ENCODE measurements at places on chromosomes 13 and 19.
A peak's percentile ranks its signal among the peaks of the same experiment; 100 is the strongest.

GRCh38 chr19:41707871-41708371 lies 505 bp upstream of the CEACAM5 start:
- no peak for DNase-seq

GRCh38 chr19:33988601-33989000 lies 183.7 kb upstream of the LSM14A start:
- no peak for DNase-seq

GRCh38 chr13:99929866-99930265 lies 41.7 kb downstream of the ZIC5 start:
- no peak for DNase-seq

DNA sequence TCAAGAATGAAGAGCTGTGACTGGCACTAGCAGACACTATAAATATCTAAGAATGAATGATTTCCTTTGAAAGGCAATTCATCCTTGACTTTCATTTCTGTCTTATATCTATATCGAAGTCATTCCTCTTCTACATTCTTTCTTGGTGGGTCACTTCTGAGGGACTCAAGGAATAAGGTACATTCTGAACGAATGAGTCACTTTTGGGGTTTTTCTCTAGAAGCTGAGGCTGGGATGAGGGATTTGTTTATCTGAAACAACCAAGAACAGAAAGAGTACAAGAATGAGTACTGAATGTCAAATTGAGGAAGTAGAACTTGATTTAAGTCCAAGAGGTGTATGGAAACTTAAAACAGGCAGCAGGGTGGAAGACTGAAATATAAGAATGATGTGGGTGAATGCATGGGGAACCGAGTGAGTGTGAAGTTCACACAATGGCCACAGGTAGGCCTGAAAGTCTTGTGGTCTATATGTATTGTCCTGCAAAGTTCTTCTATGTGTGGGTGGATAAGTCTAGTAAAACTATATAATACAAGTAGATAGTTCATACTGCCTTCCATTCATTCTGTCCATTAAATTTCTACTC lies 343.9 kb downstream of the OXGR1 start:
- DNase-seq, result no peak

GRCh38 chr13:84980571-84980970 lies 818.6 kb downstream of the SLITRK6 start:
- DNase-seq, result no peak

DNA sequence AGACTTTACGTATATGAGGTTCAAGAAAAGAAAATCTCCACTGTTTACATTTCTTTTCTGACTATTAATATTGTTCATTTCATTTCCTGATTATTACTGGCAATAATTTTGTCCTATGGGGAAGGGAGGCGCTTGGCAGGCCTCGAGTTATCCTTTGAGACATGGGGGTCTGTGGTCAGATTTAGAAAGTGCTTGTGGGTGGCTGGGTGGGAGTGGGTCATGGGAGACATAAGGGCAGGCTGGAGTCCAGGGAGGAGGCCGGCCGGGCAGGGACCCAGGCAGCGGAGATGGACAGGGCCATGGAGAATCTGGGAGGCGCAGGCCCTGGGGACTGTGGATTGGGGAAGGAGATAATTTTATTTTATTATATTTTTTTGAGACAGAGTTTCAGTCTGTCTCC lies 40.1 kb downstream of the LTBP4 start:
- DNase-seq, result no peak

DNA sequence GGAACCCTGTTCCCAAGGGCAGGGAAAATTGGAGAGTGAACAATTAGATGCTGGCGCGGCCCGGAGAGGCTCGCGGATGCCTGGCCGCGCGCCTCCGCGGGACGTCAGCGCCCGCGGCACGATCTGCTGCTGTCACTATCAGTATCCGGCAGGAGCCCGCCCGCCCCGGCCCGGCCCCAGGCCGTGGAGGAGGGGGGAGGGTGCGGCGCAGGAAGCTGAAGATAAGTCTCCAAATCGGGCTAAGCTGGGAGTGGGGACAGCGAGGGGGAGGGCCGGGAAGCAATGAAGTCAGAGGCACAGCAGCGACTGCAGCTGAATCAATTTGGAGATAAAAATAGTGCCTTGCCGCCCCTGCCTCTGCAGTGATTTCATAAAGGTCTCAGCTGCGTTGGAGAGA lies 441.5 kb upstream of the KLF12 start:
- DNase-seq, result peak; percentile 8
